ENCODE measurements at places on chromosomes 1 and 21.

DNA sequence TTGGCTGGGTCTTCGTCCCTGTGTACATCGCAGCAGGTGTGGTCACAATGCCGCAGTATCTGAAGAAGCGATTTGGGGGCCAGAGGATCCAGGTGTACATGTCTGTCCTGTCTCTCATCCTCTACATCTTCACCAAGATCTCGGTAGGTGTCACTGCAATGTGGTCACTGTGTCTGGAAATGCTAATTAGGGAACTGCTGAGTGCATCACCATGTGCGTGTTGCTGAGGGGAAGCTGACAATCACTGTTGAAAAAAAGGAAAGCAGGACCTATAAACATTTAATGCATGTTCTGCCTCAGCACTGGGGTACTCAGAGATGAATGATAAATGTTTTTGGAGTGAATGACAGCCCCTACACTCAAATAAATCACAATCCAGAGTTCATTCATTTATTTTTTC is 6.8 kb downstream of the SLC5A9 start:
- no peak for DNase-seq

GRCh38 chr1:8015036-8015808 is 10.9 kb downstream of the ERRFI1 start:
- DNase-seq: no peak

DNA sequence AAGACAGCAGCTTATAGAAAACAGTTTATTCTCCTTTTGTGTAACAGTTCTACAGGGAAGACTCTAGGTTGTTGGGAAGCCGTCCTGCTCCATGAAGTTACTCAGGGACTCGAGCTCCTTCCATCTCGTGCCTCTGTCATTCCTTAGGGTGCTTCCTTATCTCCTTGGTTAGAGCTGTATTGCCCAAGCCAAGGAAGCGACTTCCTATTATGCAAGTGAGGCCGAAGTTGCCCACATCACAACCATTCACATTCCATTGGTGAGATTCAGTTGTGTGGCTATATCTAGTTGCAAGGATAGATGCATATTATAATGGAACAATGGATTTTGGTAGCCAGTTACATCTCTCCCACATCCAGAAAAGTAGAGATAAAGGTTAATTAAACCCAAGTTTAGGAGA is 9.0 kb downstream of the GSTM5 start:
- no peak for DNase-seq

GRCh38 chr1:164611754-164612642 is 53.0 kb downstream of the PBX1 start:
- DNase-seq: no peak

GRCh38 chr1:983798-984475 is 2.0 kb upstream of the PERM1 start:
- DNase-seq: peak; percentile 46

GRCh38 chr1:6612641-6613360 is 730 bp upstream of the PHF13 start:
- no peak for DNase-seq

- no peak for DNase-seq
Measured at GRCh38 chr1:61539720-61540462, 185.1 kb downstream of the TM2D1 start.

DNA sequence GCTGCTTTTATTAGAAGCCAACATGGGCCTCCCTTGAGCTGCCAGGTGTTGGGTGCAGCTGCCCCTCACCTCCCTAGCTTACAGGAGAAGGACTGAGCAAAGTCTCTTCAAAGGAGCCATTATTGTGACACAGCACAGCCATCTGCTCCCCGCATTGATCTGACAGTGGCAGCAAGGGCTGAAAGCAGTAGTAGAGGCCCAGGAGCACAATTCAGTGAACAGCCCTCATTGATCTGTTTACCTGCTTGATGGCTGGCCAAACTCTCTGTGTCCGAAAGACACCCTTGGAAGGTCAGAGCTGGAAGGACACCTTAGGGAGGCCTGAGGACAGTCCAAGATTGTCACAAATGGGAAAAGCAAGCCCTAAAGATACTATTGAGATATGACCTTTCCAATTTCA is 14.5 kb downstream of the HMGB4 start:
- DNase-seq: no peak

- DNase-seq: no peak
Measured at GRCh38 chr1:60670302-60670701, 412.1 kb upstream of the NFIA start.

DNA sequence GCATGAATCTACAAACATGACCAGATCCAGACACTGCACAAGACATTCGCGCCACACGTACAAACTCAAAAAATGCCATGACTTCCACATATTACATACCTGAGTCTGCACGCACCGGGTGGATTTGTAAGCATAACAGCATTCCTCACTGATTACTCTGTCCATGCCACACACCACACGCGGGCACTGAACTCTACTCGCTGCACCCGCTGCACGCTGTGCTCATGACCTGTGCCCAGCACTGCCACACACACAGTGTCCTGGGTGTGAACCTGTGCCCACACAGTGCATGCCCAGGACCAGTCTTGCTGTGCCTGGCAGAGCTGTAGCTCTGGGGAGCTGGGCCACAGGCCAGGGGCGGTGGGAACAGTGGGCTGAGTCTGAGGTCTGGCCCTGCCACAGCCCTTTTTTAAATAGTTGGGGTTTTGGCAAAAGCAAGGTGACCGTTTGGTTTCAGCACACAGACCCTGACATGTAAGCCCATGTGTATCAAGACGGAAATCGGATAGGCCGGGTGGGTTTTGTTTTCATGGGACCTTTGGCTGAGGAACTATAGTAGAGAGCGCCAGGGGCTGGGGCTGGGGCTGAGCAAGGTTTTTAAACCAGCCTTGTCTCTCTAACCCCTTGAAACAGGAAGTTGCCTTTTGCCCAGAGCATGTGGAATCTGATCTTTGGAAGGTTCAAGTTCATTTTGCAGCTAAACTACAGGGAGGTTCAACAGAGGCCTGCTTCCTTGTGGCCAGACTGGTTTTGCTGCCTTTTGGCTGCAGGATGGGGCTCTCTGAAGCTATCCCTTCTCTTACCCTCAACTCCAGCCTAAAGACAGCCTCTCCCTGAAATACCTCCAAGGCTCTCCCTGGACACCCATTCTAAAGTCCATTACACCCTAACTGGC is 12.3 kb upstream of the GOLT1A start:
- no peak for DNase-seq

GRCh38 chr21:21714426-21714825 is 716.2 kb downstream of the NCAM2 start:
- no peak for DNase-seq

GRCh38 chr1:6634371-6635052 is 9.8 kb downstream of the THAP3 start:
- peak; percentile 27 for DNase-seq

- no peak for DNase-seq
Measured at GRCh38 chr1:95927061-95927460, 693.1 kb downstream of the RWDD3 start.

DNA sequence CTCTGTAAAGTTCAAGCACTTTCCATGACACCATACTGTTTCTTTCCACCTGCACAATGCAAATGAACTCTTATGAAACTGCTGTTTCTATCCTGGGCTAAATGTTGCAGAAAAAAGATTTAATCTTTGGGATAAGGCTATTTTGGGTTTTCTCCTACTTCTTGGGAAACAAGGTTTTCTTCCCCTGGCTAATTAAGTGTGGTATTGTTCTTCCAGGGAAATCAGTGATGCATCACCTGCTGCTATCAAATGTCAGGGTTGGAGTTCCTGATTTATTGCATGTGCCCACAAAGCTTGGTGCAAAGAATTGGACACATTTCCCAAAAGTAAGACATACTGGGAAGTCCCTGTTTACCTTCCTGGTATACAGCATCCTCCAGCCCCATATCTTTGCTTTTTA is 6.0 kb upstream of the RGS4 start:
- no peak for DNase-seq

- DNase-seq: no peak
Measured at GRCh38 chr1:167899253-167899681, 14.7 kb downstream of the ADCY10 start.

- DNase-seq: no peak
Measured at GRCh38 chr21:43268086-43268803, 99.4 kb downstream of the CRYAA start.

- DNase-seq: no peak
Measured at GRCh38 chr1:115426231-115426771, 88.3 kb upstream of the NGF start.

DNA sequence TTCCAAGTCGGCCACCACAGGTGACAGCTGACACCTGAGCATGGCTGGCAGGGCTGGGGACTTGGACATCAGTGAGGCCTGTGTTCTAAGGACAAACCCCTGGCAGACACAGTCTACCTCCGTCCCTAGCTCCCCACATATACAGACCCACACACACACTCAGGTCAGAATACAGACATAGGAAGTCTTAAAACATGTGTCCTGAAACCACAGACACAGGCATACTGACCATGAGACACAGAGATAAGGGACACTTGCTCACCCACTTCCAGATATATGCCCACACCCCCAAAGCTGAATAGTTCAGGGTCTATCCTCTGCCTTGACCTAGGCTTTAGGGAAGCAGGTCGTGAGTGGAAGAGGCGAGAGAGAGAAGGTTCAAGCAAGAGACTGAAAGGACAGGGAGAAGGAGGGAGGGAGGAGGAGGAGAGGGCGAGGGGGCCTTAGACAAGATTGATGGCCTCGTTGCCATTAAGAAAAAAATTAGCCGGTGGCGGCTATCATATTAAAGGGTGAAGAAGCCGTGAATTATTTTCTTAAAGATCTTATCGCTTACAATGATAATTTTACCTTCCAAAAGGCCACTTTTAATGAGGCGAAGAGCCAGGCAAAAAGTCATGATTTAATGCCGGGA is 49.9 kb downstream of the TMEM53 start:
- DNase-seq: no peak

GRCh38 chr1:161096530-161096929 is 1.6 kb upstream of the KLHDC9 start:
- no peak for DNase-seq

GRCh38 chr1:171949316-171949715 is 108.0 kb downstream of the DNM3 start:
- no peak for DNase-seq

DNA sequence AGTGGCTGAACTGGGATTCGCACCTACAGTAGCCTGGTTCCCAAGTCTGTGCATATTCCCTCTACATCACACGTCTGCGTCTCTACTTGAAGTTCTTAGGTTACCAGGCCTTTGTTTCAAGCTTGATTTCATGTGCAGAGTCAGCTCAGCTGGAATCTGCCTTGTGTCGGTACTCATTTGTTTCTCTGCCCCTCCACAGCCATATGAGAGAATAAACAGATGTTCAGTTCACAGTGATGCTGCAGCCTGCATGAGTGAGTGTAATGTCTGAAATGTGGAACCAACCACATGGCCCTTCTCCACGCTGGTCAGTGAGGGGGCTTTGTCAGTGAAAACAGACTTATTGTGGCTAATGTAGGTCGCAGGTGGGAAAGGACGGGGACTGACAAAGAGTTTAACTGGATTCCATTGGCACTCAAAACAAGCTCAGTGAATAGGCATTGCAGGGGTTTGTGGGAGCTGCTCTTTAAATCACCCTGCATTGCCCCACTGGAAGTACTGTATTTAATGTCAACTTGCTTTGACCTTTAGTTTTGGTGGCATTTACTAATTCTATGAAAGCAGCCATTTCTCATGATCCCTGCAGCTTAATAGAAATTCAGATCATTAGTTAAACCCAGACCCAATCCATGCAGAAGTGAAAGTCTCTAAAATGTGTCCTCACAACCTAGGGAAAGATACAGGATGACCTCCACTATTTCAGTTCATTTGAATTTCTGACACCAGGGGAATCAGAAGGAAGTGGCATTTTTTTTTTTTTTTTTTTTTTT is 136.4 kb upstream of the FAM78B start:
- no peak for DNase-seq

- no peak for DNase-seq
Measured at GRCh38 chr1:245179706-245180105, 24.9 kb downstream of the KIF26B start.

DNA sequence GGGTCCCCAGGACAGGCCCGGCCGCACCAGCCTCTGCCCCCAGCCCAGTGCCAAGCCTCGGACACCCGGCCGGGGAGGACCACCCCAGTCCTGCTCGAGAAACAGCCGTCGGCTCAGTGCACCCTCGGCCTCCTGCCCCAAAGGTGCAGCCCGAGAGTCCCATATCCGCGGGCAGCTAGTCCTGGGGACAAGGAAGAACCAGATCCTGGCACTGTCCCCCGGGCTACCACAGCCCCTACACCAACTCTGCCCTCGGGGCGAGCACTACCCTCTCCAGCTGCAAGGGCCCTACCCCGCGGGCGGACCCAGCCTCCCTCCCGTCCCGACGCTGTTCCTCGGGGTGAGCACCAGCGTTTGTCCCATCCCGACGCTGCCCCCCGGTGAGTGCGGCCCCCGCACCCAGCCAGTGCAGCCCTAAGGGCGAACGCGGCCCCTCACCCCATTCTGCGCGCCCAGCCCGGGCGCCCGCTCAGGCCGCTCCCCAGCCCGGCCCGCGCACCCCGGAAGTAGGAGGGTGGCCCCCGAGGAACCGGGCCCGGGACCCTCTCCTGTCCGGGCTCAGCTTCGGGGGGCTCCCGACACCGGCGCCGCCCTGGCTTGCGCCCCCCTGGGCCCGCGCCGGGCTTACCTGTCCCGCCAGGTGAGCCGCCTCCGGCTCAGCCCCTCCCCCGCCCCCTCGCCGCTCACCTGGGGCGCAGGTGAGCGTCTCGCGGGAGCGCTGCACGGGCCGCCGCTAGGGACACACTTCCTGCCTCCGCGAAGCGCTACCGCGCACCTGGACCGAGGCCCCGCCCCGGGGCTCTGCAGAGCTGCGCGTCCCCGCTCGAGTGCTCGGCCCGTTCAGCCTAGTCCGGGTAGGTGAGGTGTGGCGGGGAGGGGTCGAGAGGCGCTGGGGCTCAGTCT is at the start of gene KDF1:
Gene KDF1 (minus strand): TSS at position 747 of the 903 bp plus-strand sequence. CDS start 8,088 bp downstream, outside the sequence.
- peak; percentile 35 for DNase-seq

DNA sequence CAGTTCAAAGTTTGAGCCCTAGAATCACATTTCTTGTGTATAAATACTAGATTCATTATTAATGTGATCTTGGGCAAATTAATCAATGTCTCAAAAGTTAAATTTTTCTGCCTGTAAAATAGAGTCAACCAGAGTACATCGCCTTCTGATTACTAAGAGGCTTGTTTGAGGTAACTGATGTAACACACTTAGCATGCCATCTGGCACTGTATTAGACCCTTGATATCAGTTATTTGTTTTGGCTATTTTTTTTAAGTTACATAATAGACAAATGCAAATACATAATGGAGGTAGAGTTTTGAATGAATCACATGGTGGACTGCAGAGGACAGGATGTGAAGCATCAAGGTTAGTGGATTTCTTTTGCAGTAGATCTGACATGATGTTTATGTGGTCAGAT is 298.4 kb downstream of the ADGRL2 start:
- DNase-seq: no peak

DNA sequence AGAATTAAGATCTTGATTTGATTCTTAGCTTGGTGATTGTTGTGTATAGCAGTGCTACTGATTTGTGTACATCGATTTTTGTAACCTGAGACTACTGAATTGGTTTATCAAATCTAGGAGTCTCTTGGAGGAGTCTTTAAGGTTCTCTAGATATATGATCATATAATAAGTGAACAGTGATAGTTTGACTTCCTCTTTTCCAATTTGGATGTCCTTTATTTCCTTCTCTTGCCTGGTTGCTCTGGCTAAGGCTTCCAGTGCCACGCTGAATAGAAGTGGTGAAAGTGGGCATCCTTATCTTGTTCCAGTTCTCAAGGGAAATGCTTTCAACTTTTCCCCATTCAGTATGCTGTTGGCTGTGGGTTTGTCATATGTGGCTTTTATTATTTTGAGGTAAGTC is 61.5 kb upstream of the LYST start:
- no peak for DNase-seq
